Activated T-cell treated with anti-CD3 and anti-CD28 coated beads for 1 hour (primary cell): ENCODE measurements at places on chromosomes 12 and 14.

DNA sequence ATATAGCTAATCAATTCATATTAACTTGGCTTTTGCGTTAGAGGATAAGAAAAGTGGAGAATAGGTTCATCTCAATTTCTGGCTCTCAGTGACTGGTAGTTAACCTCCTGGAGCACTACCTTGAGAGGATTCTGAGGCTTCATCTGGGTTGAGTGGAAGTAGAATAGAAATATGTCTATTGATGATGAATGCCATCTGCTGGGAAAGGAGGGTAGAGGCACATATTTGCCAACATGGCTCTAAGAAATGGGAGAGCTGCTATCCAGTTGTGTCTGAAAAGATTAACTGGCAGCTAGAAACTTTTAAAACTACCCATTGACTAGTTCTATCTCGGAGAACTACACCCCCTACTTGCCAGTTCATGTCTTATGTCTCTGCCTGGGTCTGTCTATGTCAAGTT is 530.1 kb downstream of the NRXN3 start:
- no peak for DNase-seq

GRCh38 chr12:29625359-29625953 is 128.0 kb upstream of the OVCH1 start:
- DNase-seq: no peak

GRCh38 chr12:87157791-87158190 is 871.4 kb downstream of the C12orf50 start:
- no peak for DNase-seq

- DNase-seq: no peak
Observed at GRCh38 chr14:53409289-53409688, 256.2 kb upstream of the DDHD1 start.

- DNase-seq: no peak
Observed at GRCh38 chr14:53570411-53571387, 385.9 kb downstream of the BMP4 start.

DNA sequence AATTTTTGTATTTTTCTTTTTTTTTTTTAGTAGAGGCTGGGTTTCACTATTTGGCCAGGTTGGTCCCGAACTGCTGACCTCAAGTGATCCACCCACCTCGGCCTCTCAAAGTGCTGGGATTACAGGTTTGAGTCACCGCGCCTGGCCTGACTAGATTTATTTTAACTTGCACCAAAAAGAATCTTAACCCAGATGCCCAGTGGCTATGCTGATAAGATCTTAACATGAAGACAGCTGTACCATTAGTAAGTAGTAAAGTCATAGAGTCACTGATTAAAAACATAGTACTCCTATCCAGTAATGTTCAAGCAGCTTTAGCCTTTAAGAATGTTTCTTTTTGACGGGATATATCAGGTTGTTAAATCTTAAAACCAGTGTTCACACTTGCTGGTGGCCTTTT is 1061.8 kb upstream of the FLRT2 start:
- no peak for DNase-seq

GRCh38 chr14:100841761-100842403 is 16.0 kb downstream of the MEG3 start:
- DNase-seq: no peak

- DNase-seq: no peak
Observed at GRCh38 chr14:61611880-61612630, 83.3 kb upstream of the HIF1A start.

DNA sequence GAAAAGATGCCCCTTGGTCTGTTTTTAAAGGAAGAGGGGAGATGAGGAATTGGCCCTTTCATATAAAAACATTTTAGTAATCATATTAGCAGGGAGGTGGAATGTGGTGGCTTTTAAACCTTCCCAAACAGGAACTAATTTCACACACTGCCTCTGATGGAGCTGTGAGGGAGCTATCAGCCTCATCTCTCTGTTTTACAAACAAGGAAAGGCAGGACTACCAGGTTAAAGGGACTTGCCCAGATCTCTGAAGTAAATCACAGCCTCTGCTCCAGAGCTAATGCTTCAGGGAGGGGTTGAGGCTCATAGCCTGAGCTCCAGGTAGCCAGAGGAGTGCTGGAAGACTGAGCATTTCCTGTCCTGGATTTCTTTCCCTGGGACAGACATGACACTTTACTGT is 1.1 kb upstream of the BMP4 start:
- no peak for DNase-seq

DNA sequence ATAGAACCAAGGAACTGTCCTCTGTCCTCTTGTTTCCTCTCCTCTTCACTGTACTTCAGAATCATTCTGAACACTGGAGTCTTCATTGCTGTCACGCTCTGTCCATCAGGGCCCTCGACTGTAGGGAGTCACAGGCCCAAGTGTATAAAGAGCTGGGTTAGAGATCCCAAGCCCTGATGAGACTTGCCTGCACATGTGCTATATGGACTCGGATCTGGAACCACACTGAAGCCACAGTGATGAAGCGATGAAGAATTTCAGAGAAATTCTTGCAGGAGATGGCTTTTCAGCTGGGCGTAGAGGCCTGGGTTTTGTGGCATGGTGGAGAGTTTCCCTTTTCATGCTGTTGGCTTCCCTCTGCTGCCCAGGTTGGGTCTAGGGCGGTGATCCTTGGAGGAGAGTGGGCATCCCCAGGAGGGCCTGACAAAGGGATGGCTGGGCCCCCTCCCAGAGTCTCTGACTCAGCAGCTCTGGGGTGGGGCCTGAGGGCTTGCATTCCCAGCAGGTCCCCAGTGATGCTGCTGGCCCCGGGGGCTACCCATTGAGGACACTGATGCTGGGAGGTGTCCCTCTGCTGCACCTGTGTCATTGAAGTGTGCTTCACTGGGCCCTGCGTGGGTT is 39.6 kb upstream of the YY1 start:
- DNase-seq: no peak

DNA sequence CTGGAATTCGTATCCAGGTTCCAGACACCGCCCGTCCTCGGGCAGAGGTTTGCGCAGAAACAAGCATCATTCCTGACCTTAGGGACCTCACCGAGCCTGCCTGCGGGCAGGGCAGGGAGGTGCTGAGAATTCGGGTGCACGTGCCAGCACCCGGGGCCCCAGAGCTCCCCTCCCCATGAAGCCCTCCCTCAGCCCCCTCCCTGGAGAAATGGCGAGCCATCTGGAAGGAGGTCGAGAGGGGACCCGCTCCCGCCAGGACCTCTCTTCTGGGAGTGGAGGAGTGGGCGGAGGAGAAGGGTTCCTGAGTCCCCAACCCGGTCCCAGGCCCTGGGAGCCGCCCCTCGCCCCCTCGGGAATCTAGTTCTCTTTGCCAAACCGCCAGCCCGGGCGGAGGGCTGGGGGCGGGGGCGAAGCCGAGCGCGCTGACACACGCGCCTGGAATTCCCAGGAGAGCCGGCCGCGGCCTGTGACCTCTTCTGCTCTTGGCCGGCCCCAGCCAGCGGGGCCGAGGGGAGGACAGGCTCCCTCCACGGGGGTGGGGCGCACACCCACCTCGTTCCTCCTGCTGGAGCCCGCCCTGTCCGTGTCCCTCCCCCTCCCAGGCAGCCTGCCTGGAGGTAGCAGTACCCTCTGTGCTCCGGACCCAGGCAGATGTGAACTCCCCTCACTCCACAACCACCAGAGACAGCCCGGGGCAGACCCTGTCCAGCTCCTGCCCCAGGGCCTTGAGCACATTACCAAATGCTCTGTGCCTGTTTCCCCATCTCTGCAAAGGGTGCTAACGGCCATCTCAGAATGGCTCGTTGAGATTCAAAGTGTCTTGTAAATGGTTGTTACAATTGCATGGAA is 23.0 kb upstream of the GPR132 start:
- no peak for DNase-seq

DNA sequence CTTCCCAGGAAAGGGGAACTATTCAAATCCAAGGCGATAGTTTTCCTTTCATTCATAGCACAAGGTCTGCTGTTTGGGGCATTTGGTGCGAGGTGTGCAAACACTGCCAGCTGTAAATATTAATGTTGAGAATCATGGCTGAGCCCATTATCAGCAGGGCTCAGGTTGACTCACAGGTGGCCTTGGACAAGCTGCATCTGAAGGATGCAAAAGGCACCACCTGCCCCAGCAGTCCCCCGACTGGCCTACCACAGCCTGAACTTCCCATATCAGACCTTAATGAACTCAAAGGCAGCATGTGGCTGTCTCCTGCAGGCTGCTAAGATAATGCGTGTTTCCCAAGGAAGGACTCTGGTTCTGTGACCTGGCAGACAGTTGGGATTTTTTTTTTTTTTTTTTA is 93.3 kb upstream of the MAP1LC3B2 start:
- no peak for DNase-seq

DNA sequence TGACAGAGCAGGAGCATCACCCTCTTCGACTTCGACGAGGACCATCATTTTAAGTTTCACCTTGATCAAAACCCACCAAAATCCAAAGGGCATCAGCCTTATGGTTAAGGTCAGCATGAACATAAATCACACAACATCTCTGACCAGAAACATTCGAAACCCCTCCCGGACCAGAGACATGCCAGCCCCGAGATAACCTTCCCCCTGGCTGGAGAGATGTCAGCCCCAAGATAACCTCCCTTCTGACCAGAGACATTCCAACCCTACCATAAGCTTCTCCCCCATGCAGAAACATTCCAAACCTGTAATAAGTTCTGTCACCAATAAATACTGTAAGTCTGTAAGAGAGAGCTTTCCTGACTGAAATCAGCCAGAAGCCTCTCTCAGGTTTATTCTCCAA is 6.3 kb downstream of the PCNX4 start:
- no peak for DNase-seq

DNA sequence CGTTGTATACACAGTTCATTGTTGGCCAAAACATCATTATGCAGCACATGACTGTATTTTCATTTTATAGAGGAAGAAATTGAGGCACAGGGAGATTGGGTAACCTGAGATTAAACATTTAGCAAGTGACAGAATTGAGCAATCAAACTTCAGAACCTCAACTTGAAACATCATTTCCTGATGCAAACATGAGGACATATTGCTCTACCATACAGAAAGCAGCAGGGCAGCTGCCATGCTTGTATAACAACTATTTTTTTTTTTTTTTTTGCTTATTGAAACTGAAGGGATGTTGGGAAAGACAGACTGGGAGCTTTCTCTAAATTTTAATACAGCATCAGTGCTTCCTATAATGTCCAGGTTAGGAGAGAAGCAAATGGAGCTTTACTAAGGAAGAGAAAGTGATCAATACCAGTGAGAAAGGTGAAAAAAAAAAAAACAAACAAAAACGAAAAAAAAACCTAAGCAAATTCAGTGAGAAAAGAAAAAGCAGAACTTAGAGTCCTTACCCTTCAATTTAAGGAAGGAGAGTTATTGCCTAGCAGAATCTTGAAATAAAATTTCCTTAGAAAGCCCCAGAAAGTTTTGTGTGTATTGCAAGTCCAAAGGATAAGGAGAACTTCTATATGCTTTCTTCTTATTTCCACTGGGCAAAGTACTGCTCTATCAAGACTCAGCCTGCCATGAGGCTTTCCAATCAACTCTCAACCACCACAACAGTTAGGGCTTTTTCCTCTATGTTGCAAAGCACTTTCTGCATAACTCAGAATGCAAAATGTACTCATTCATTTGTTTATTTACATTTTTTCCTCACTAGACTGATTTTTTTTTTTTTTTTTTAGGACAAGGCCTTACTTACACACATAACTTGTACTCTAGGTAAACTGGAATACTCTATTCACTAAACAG is 21.6 kb downstream of the BTG1 start:
- no peak for DNase-seq

- no peak for DNase-seq
Observed at GRCh38 chr14:90541076-90541634, 144.3 kb downstream of the CALM1 start.

DNA sequence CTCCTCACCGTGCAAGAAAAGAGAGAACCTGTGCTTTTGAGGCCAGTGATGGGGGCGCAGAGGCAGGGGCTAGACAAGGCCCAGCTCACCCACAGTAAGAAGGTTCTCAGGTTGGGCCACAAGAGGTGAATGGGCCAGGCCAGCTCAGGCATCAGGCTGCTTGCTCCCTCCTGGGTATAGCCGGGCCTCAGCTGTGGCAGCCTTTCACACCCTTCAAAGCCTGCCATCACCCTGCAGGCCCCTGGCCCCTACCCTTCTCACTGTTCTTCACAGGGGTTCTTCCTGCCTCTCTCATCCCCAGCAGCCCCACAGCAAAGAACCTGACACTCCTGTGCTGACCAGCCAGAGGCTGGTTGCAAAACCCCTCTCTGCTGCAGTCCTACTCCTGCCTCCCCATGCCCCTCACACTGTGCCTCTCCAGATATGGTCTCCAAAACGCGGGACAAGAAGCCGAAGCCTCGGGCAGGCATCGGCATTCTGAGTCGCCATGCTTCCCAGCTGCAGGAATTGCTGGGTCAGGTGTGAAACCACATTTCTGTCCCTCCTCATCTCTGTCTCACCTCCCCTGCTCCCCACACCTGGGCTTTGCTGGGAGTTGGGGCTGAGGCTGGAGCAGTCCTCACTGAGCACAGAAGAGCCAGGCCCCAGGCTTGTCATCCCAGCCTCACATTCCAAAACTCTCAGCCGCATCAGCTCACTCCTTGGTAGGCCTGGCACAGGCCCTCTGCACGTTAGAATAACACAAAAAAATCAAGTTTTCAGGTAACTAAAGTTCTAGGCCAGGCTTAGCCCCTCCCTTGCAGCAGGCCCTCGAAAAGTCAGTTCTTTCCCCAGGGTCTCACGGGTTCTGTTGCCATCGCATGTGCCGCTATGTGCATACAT is 6.9 kb upstream of the FAIM2 start:
- no peak for DNase-seq

GRCh38 chr14:104145826-104146601 is 7.6 kb downstream of the KIF26A start:
- no peak for DNase-seq

GRCh38 chr12:3165078-3165980 is 88.2 kb downstream of the TSPAN9 start:
- DNase-seq: no peak

- DNase-seq: no peak
Observed at GRCh38 chr12:127240249-127240929, 1026.6 kb upstream of the TMEM132C start.

- DNase-seq: no peak
Observed at GRCh38 chr14:88488081-88488480, 66.7 kb downstream of the PTPN21 start.

DNA sequence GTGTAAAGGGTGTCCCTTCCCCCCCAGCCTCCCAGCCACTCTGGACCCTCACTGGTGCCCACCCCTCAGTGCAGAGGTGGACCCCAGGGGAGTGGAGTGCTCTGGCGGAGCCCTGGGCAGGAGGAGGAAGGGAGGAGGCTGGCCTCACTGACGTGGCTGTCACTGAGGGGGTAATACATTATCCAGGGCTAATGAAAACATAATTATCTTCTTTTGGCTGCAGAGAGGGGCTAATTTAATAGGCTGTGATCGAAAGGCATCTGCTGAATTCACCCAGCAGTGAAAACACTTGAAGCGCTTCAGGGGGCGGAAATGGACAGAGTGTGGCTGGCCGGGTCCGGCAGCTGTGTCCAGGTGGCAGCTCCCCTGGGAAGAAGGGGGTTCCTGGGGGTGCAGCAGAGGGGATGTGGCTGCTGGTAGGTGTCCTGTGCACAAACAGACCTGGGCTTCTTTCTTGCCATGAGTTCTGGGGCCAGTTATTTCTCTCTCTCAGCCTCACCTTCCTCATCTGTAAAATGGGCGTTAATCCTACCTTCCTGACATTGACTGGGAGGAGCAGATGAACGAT is 3.7 kb upstream of the NOS1 start:
- DNase-seq: no peak

GRCh38 chr12:127717278-127717677 is 549.7 kb upstream of the TMEM132C start:
- DNase-seq: no peak
